Eye (tissue), 1 donor: ENCODE measurements at places on chromosomes 7 and 10.

DNA sequence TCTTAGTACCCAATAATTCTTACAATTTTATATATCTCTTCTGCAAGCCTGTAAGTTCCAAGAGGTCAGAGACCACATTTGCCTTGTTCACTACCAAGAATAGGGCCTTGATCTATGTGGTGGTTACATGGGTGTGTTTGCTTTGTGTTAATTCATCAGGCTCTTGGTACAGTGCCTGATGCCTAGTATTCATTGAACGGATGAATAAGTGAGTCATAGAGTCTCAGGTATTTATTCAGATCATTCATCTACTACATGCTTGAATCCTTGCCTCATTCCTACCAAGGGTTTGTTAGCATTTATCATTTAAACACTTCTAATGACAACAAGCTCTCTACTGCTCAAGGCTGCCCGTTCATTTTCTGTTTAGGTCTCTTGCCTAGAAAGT lies 11.3 kb upstream of the SGPL1 start:
- DNase-seq: no peak

- DNase-seq: no peak
Observed at GRCh38 chr7:68103319-68103718, 1106.7 kb downstream of the TYW1 start.

DNA sequence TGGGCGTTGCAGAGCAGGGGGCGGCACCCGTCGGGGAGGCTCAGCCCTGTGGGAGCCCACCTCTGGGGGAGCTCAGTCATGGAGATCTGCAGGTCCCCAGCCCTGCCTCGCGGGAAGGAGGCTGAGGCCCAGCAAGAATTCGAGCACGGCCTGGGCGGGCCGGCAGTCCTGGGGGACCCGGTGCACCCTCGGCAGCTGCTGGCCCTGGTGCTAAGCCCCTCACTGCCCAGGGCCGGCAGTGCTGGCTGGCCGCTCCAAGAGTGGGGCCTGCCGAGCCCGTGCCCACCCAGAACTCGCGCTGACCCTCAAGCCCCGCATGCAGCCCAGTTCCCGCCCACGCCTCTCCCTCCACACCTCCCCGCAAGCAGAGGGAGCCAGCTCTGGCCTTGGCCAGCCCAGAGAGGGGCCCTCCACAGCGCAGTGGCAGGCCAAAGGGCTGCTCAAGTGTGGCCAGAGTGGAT lies 76.2 kb downstream of the TMEM26 start:
- DNase-seq: no peak

GRCh38 chr7:2608921-2609411 lies 22.8 kb upstream of the TTYH3 start:
- DNase-seq: peak; percentile 70

DNA sequence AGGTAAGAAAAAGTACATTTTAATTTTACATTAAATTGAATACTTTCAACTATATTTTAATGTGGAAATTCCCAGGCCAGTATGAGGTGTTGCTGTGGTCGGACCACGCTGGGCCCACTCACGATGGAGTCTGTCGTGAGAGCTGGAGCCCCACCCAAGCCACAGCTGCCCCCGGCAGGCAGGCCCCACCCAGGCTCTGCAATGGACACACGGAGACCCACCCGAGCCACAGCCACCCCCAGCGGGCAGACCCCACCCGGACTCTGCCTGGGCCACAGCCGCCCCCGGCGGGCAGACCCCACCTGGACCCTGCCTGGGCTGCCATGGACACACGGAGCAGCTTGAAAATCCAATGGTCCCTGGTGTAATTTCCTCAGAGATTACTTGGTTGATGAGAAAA lies 141.3 kb downstream of the PTPRN2 start:
- no peak for DNase-seq

DNA sequence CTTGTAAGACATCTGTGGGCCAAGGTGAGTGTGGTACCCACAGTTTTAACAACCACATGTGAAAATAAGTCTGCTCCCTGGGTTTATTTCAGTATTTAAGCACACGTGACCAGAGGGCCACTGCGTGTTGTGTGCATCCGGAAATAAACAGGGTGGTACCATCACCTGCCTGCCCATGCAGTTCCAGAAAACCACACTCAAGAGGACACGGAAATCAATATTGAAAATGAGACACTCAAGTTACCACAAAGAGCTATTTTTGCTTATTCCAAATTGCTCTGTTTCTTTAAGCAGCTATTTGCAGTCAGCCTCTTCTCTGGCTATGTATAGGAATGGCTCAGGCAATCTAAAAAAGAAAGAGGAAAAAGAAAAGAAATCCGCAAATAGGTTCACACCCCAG lies 71.8 kb upstream of the LOXL4 start:
- DNase-seq: no peak

- DNase-seq: no peak
Observed at GRCh38 chr10:86199041-86199440, 167.6 kb downstream of the GRID1 start.

- DNase-seq: no peak
Observed at GRCh38 chr7:461453-462172, 58.0 kb downstream of the PDGFA start.

- DNase-seq: no peak
Observed at GRCh38 chr7:51298912-51299311, 17.7 kb downstream of the COBL start.

DNA sequence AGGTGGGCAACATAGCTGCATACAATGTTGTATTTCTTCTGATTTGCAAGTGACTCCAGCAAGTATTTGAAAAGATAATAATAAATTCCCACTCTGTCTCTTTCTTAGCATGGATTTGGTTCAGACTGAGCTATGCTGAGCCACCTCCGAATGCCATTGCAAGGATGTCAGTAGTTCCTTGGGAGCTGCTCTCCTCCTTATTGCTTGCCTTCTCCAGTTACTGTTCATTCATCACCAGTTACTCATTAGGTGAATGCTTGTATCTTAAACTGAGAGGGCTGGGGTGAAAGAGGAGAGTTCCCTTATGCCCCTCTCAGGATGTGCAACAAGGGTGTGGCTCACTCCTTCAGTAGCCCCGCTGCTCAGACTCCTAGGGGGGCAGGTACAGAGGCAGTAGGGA lies 78.4 kb upstream of the PRKAR2B start:
- DNase-seq: no peak

DNA sequence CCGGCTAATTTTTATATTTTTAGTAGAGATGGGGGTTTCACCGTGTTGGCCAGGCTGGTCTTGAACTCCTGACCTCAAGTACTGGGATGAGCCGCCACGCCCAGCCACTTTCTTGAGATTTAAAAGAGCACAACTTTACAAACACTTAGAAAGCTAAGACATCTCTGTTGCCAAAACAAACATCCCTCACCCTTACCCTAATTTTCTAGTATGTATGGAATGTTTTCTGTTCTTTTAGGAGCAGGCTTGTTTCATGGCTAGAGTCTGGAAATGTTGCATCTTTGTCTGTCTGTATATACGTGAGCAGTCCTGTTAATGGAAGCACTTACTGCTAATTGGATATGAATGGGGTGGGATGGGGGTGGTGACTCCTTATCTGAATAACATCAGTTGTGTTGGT lies 2.9 kb downstream of the OLAH start:
- peak; percentile 42 for DNase-seq

DNA sequence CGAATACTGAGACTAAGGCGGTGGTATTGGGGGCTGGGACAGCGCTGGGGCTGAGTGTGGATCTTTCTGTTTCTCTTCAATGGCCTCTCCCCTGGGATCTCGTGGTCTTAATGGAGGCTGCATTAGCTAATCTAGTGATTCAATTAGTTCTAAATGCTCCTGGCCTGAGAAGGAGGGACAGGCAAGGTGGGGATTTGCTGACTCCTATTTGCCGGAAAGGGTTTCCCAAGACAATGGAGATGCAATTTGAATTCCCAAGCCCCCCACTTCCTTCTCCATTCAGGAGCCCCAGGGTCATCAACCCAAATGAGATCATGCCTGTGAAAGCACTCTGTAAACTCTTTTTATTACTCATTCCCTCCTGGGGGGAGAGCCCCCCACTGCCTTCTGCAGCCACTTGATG lies 111.7 kb upstream of the PLXNA4 start:
- peak; percentile 44 for DNase-seq

- peak; percentile 41 for DNase-seq
Observed at GRCh38 chr7:74371381-74372341, 82.0 kb upstream of the GTF2IRD1 start.

DNA sequence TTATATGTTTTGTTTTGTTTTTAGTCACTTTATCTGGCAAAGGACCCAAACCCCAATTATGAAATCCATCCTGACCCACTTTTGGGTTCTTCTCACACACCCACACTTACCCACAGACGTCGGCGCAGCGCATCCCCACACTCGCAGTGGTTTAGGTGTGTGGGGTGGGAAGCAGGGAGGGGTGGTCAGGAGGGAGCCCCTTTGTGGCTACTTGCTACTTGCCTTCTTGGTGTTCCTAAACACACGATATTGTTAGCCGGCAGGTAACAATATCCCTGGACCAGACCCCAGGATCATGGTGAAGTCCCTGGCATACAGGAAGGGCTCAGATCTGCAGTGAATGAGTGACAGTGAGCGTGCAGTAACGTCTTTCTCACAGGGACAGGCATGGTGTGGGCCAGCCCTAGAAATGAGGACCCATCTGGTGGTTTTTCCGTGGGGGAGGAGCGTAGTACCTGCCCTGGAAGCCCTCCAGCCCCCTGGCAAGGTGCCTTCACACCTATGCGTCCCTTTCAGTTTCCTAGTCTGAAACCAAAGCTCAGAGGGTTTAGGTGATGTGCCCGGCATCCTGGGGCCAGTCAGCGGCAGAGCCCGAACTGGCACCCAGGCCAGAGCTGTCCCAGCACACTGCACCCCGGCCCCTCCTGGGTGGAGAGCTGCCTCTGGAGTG lies 4.4 kb downstream of the SPOCK2 start:
- no peak for DNase-seq

DNA sequence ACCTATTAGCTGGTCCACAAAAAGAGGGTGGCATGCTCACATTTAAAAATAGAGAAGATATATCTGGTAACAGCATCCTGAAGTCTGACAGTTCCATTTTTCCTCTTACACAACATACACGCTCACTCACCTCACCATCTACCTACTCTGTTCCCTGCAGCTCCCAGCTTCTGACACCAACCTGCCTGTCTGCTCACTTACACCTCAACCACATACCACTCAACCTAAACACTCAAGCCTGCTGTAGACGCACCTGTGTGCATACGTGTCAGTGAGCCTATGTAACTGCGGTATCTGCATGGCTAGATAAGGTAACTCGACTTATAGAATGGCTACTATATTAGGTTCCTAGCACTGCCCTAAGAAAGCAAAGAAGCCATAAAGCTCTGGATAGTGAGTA lies 174.9 kb downstream of the DGKI start:
- no peak for DNase-seq

DNA sequence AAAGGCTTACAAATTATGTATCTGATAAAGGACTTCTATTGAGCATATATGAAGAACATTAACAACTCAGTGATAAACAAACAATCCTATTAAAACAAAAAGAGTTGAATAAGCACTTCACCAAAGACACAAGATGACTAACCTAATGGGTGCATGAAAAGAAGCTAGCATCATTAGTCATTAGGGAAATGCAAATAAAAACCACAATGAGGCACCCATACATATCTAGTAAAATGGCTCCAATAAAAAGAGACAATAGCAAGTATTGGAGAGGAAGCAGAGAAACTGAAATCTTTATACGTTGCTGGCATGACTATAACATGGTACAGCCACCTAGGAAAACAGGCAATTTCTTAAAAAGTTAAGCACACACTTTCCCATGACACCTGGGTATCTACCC lies 77.6 kb upstream of the ZMIZ1 start:
- DNase-seq: no peak
